ENCODE measurements at places on chromosomes 2 and 18.

GRCh38 chr2:123746006-123746405 lies 279.1 kb upstream of the CNTNAP5 start:
- no peak for DNase-seq

DNA sequence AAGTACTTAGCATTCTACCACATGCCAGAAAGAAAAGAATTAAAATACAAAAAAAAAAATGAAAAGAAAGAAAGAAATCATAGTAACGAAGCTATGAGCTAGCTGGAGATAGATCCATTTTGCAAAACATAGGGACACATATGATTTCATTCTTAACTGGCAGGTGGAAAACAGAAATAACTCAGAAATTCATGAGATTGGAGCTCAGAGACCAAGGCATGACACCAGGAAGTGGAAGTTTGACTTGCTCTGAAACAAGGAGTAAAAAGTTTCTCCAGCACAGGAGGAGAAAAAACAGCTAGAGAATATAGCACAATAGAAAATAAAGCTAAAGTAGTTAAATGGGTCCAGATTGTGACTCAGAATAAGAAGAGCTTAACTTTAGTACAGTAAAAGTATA lies 278.1 kb downstream of the ZEB2 start:
- DNase-seq = no peak

- DNase-seq = no peak
These were observed 212.8 kb downstream of the MYCN start for GRCh38 chr2:16152928-16153753.

DNA sequence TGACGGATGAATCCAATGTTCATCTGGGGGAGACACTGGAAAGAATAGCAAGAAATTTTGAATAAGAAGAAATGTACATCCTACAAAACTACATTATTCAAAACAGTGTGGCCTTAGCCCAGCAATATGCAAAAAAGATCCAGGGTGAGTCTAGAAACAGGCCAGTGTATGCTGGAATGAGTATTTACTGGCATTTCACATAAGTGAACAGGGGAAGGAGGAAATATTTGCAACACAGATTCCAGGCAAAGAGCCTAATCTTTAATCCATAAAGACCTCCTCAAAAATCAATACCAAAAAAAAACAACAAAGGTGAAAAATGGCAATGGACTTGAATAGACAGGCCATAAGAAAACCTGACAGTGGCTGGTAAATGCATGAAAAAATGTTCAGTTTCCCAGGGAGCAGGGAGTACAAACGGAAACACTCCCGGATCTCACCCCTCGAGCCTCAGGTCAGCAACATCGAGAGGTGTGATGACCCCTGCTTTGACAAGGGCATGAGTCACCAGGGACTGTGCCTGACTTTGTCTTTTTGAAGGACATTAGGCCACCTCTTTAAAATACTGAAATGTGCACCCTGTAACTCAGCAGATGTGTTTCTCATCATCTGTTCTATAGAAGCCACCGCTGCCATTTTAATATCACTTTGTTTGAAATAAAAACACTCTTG lies 12.7 kb upstream of the GPC1 start:
- DNase-seq = no peak

- DNase-seq = no peak
These were observed 29.0 kb upstream of the EPAS1 start for GRCh38 chr2:46268196-46268595.

DNA sequence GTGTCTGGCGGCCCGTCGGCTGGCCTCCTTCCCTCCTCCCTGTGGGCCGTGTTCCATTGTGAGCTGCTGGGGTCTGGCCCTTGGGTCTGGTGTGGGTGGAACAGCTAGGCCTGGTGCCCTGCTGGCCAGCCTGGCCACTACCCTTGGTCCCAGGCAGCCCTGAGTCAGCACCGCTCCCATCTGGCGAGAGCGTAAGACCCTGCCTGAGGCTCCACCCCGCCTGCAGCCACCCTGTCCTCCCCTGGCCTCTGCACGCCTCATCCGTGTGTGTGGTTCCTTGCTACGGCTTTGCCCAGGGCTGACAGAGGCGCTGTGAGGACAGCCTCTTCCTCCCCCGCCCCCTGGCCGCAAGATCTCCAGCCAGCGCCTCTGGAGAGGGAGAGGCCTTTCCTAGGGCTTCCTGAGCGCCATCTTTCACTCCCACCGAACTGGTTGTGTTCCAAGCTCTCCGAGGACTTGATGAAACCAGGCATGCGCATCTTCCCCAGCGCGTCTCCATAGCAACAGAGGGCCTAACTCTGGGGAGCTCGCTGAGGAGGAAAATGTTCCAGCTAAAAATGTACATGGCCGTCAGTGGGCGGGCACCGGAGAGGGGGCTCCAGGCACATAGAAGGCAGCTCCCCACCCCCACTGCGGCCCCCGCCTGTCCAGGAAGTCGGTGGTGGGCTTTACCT lies 83.0 kb downstream of the STPG4 start:
- no peak for DNase-seq

DNA sequence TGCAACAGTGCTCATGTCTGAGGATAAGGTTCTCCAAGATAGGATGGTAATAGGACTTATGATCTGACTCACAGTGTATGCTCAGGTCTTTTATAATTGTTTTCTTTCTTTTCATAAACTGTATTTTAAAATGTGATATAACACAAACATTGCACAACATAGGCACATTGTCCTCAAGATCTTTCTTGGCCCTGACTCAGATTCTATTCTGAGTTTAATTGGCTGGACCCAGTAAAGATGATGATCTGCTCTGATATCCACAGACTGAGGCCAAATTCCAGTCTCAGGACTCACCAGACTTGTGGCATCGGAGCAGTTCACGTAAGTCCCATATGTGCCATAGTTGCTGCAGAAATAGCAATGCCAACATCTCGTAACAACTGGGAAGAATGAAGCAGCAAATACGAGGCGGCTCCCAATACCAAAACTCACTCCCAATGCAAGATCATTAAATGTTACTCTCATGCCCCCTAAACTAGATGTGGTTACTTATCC lies 448.9 kb upstream of the SLC14A2 start:
- no peak for DNase-seq

DNA sequence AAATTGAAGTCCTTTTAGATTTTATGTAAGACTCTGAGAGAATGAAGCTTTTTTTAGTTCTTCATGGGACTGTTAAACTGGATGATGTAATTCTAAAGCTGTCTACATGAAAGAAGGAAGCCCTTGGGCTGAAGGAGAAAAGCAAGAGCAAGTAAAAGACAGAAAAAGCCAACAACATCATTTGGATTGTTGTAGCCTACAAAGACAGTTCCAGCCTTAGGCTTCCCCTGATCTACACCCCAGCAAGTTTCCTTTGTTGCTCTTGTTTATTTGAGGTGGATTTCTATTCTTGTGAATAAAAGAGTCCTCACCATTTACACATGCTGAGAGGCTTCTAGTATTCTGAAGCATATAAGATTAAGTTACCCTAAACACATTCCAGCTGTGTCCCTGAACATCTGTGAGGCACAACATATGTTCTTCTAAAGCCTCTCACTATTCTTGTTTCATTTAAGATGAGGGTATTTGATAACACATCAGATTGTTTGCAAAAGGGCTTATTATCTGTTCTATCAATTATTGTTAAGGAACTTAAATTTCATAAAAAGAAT lies 377.8 kb downstream of the LNPK start:
- no peak for DNase-seq

DNA sequence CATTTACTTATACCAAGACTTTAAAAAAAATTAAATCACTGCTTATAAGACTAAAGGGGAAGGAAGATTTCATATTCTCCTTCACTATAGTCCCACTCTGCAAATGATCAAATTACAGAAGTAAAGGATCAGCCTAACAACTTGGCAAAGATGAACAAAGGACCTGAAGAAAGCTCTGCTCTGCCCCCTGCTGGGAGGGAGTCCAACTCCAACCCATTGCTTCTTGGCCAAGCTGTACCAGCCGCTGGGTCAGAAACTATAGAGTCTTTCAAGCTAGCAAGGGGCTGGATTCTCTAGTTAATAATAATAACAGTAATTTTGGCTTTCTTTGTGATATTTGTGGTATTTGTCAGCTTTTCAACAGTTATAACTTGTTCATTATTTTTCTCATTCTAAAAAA lies 927.0 kb upstream of the CRIM1 start:
- DNase-seq = peak; percentile 41

- DNase-seq = no peak
These were observed 285.4 kb downstream of the ZEB2 start for GRCh38 chr2:144234542-144234871.

DNA sequence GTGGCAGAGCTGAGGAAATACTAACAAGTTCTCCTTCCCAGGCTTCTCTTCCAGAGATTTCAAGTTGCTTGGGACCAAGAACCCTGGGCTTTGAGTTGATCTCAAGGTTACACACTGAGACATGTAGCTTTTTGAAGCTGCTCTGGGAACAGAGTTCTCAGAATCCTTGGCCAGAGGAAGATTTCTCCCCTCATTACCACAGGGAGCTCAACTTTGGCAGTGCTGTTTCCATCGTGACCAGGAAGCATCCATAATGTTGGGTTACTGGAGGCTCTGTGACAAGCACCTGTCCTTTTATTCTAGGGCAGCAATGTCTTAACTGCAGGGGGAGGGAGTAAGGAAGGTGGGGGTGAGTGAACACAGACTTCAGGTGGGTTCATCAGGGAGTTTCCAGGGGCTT lies 41.5 kb upstream of the CHRNA1 start:
- DNase-seq = no peak

DNA sequence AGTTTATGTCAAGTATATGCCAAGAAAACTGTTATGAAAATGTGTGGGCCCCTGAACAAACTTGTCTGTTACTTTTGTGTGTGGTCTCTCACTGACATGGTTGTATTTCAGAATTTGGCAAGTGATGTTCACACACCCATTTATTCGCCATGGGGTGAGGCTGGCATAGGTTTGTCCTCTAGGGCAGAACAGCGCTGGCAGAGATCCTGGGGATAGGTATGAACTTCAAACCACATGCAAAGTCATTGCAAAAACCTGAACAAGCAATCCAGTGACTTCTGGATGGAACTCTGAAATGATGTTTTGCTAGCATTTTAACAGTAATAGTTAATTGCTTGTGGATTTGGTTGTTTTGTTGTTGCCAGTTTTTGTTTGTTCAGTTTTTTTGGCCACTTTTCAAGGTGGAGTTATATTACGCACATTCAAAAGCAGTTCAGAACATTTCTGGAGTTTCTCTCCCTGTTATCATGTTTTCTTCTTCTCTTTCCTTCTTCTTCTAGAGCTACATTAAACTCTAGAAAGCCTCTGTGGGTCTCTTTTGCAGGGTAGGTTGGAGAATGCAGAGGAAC lies 78.5 kb downstream of the MDH1 start:
- no peak for DNase-seq

DNA sequence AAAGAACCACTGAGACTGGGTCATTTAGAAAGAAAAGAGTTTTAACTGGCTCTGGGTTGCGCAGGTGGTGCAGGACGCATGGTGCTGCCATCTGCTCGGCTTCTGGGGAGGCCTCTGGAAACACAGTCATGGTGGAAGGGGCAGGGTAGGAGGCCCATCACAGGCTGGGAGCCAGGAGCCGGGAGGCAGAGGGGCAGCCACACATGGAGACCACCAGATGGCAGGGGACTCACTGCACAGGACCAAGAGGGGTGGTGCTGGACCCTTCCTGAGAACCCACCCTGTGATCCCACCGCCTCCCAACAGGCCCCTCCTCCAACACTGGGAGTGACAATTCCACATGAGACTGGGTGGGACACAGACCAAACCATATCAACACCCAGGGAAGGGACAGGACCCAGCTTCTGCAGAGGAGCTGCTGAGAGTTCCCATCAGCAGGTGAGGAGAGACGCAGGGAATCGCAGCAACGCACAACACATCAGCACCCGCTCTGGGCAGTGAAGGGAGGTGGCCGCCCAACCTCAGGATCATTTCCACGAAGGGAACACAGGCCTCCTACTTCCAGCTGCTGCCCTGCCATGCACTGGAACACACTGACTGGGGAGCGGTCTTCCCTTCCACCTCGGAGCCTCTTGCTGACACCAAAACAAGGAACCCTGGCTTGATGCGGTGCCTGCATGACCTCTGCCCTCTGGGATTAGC lies 130.7 kb downstream of the TPO start:
- no peak for DNase-seq

DNA sequence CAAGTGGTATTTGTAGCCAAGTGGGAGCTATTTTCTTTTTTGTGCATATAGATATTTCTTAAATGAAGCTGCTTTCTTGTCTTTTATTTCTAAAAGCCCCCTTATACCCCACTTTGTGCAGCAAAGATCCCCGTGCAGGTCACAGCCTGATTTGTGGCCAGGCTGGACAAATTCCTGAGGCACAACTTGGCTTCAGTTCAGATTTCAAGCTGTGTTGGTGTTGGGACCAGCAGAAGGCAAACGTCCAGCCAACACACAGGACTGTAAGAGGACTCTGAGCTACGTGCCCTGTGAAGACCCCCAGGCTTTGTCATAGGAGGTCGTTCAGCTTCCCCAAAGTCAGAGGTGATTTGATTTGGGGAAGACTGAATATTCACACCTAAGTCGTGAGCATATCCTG lies 21.9 kb downstream of the FOSL2 start:
- no peak for DNase-seq

DNA sequence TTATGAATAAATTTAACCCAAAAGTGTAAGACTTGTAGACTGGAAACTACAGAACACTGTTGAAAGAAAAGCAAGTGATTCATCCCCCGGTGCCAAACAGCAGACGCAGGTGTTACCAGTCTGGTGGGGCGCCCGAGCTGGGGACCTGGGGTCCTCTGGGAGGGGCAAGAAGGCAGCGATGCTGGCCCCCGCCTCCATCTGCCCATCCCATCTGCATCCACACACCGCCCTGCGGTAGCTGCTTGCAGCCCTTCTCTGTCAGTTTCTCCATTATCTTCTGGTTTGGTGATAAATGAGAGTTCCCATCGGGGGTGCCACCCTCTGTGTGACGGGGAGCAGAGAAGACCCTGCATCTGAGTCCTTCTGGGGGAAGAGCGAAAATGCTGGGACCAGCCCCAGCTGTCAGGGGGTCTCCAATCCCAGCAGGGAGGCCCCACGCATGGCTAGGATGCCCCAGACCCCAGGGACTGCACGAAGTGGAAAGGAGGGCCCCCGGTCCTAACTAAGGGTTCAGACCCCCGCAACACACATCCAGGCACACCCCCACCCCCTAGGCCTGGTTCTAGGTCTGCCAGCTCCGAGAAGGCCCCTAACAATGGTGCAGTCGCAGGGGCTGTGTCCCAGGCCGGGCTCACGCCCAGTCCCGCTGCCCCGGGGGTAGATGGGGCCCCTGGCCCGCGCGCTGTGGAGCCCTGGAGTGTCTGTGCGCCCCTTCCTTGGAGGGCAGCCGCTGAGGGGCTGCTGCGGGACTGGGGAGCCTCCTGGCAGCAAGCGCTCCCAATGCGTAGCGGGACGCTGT lies 686 bp upstream of the RGPD8 start:
- no peak for DNase-seq

GRCh38 chr2:128638341-128639119 lies 319.9 kb upstream of the HS6ST1 start:
- no peak for DNase-seq

- DNase-seq = no peak
These were observed 1106.6 kb upstream of the FAM98A start for GRCh38 chr2:34705551-34706247.

- DNase-seq = no peak
These were observed 24.0 kb upstream of the ZNF516 start for GRCh38 chr18:76518860-76519538.

GRCh38 chr2:217433522-217433921 lies 569.3 kb downstream of the TNS1 start:
- no peak for DNase-seq

Measured in stimulated activated CD8-positive, alpha-beta memory T cell treated with anti-CD3 and anti-CD28 coated beads, Interleukin-4, amount 100 ng/mL, for 48 hours (primary cell).